ENCODE measurements at places on chromosomes 1 and 21.

GRCh38 chr21:45176141-45176540 lies 101.8 kb downstream of the ADARB1 start:
- no peak for DNase-seq

GRCh38 chr21:26070822-26071425 lies 99.6 kb downstream of the APP start:
- DNase-seq, result peak; percentile 3

- DNase-seq, result no peak
These were observed 35.8 kb downstream of the OLFML3 start for GRCh38 chr1:114015075-114015474.

- DNase-seq, result no peak
These were observed 75.9 kb downstream of the IVNS1ABP start for GRCh38 chr1:185241127-185241526.
